ENCODE measurements at places on chromosomes 1 and 21. TPM values are rescaled to one million over a fixed set of nuclear protein-coding genes. Genes with fewer than 3 reads are reported as not detected.

- no peak for DNase-seq
Observed at GRCh38 chr1:116310180-116310579, 62.9 kb upstream of the ATP1A1 start.

DNA sequence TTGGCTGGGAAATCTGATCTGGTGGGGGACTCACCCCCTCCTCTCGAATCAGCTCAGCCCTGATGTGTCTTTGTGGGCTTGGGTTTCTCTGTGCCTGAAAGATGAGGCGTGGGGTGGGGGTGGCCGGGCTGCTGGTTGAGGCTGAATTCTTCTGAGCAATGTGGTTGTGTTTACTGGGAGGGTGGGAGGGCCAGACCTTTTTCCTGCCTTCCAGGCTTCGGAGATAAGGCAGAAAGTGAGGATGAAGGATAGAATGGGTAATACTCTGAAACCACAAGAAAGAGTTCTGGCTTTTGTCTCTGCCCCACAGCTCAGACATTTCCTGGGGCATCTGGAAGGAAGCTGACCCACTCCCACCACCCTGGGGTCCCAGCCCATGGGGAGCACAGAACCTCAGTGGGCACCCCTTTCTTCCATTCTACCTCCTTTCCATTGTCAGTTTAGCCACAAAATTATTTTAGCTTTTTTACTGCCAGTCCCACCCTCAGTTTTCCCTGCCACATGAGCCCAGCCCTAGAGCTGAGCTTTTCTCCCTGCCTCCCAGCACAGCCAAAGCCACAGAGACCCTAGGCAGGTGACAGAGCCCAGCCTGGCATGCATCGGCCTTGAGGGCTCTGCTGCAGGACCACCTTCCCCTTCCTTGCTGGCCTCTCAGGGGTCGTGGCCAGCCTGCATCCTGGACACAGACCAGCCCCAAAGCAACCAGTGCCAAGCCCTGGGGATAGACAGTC lies 11.2 kb downstream of the ALX3 start:
- DNase-seq: no peak

DNA sequence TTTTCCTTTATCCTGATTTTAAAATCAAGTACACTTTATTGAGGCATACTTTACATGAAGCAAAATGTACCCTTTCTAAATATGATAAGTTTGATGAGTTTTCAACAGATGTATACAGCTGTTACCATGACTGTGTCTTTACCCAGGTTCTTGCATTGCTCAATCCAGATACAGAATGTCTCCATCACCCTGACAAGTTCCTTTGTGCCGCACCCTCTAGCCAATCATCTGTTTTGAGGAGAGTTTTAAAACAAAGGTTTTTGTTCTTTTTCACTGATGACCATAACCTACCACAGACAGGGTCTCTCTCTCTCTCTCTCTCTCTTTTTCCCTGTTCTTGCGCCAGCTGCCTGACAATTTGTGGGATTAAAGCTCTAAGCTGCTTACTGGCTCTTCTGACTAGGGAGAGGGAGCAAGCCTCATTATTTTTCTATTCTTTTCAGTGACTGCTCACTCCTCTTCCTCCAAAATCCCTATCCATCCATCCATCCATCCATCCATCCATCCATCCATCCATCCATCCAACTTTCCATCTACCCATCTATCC lies 1.2 kb upstream of the KCNE1 start:
- no peak for DNase-seq

The OPRD1 gene
- total RNA-seq: 0.27 TPM

The CLCA1 gene
- total RNA-seq: not detected

The NECTIN4 gene
- not detected for total RNA-seq

GRCh38 chr1:167947733-167948132 lies 10.9 kb upstream of the MPC2 start:
- no peak for DNase-seq

- no peak for DNase-seq
Observed at GRCh38 chr21:35428937-35429336, 379.8 kb upstream of the RUNX1 start.

GRCh38 chr1:114235960-114236359 lies 82.3 kb upstream of the SYT6 start:
- DNase-seq: no peak

DNA sequence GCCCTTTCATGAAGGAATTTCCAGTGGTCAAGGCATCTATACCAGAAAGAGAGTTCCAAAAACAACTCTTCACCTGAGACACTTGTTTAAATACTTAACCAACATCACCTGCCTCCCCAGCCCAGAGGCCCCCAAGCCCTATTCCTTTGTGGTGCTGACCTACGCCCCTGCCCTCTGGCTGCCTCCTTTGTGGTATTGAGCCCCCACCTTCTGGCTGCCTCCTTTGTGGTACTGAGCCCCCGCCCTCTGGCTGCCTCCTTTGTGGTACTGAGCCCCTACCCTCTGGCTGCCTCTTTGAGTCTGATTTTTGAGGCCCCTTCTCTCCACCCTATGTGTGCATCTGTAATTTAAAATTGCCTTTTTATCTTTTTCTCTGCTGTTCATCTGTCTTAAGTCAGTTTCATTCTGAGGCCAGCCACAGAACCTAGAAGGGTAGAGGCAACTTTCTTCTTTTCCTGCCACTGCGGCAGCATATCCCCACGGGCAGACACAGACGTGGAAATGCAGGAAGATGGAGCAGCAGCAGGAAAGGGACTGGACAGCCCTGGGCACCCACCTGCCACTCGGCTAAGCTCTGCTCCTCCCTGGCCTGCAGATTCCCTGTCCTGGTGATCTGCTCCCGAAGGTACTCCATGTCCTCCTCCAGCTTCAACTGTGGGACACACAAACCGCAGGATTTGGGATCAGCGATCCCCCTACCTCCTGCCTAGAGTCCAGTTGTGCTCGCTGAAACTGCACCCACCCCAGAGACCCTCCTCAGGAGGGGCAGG lies 3.2 kb downstream of the TRIM17 start:
- DNase-seq: no peak

DNA sequence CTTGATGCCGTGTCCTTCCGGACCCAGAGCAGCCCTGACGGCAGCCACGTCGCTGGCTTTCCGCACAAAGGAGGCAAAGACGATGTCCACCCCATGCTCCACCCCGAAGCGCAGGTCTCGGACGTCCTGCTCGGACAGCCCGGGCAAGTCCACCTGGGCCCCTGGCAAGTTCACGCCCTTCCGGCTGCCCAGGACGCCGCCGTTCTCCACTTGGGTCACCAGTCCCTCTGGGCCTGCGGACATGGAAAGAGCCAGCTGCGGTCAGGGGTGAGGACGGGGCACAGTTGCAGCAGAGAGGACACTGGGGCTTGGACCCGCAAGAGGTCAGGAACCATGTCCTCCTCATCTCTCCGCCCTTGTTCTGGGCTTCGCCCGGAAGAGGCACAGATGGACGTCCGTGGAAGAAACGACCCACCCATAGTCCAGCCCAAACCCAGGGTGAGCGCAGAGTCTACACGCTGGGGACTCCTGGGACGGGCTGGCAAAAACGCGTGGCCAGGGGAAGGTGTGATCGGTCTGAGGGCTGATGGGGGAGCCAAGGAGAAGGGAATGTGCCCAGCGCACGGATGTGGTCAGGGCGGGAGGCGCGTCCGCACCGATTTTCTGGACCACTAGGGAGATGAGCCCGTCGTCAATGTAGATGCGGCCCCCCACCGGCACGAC lies 6.6 kb downstream of the PKLR start:
- DNase-seq: no peak

- DNase-seq: no peak
Observed at GRCh38 chr21:28771790-28772501, 220.7 kb downstream of the LTN1 start.

DNA sequence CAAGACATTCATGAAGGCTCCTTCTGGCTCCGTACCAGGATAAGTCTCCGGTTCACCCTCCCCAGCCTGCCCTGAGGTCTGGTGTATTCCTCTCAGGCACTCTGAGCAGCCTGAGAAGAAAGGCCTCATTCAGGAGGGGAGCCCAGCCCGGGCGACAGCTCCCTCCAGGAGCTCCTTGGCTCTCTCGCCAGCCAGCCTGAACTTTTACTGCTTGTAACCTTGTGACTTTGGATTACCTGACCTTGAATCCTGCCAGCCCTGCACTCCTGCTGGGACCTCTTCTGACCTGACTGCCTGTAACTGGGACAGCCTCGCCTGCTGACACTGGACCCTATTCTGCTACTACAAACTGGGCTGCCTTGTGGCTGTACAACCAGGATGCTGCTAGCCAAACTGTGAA lies 65.8 kb downstream of the CD34 start:
- no peak for DNase-seq

- no peak for DNase-seq
Observed at GRCh38 chr1:63405021-63405420, 37.6 kb downstream of the ALG6 start.

- DNase-seq: no peak
Observed at GRCh38 chr1:156511644-156512043, 11.1 kb upstream of the MEF2D start.

The TTLL10 gene
- not detected for total RNA-seq

The JTB gene
- total RNA-seq: 138 TPM

- no peak for DNase-seq
Observed at GRCh38 chr1:115186711-115187265, 97.5 kb upstream of the TSPAN2 start.

GRCh38 chr1:220957233-220957605 lies 78.0 kb downstream of the HLX start:
- no peak for DNase-seq

GRCh38 chr1:167683226-167683625 lies 38.6 kb upstream of the MPZL1 start:
- no peak for DNase-seq

GRCh38 chr1:53303726-53304515 lies 23.9 kb downstream of the LRP8 start:
- DNase-seq: no peak

DNA sequence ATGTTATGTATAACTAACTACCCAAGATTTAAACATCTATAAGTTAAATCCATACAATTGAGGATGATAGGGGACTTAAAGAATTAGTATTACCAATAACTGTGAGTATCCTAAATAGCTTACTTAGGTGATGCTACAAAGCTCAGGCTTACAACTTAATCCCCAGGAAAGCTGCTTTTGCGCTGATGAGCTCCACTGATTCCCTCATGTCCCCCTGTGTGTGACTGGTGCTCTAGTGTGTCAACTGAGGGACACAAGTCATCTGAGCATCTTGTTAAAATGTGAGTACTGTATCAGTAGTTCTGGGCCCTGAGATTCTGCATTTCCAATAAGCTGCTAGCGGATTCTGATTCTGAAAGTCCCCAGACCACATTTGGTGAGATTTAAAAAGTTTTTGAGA lies 1458.8 kb downstream of the MRPL39 start:
- no peak for DNase-seq

- peak; percentile 54 for DNase-seq
Observed at GRCh38 chr1:228849011-228849541, 113.8 kb downstream of the RHOU start.

GRCh38 chr1:8062861-8063260 lies 36.8 kb upstream of the ERRFI1 start:
- DNase-seq: no peak

The SYT11 gene
- total RNA-seq: 5.3 TPM

All from osteocyte (in vitro differentiated cells).